ENCODE measurements at places on chromosomes 13 and 19.

DNA sequence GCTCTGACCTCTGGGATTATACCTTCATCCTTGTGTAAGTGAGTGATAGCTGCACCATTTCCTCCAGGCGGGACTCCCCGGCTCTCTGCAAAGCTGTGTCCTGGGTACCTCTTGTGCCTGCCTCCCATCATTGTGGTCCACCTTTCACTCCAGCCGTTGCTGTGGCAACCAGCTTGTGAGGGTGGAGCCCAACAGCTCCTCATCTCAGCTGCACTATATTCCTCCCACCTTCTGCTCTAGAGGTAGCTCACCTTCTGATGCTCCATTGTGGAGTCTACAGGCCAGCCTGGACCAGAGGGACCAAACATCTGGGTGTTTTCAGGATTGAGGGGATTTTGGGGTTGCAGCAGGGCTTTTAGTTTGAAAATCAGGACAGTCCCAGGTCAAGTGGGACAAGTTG, 708.2 kb downstream of the UQCRFS1 start:
- no peak for DNase-seq

DNA sequence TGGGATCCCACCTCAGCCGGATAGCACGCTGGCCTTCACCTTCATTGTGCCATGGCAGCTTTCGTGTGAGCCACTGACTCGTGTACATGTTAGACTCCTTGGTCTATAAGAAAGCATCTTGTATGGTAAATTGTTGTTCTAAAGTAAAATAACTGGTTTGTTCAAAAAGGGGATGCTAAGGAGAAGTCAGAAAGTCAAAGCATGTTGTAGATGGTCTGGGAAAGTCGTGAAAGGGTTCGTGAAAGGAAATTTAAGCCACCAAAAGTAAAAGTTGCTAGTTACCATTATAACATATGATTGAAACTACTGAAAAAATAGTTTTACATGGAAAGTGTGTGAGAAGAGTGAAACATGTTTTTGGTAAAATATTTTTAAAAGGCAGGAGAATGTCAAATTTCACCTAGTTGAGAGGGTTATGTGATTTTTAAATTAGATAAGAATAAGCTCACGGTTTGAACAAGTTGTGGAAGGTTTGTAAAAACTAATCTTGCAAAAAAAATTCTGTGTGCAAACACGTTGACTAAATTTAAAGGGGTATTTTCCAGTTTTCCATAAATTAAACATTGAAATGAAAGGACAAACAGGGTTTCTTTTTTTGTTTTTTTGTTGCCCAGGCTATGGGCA, 23.4 kb downstream of the DPRX start:
- DNase-seq: no peak

GRCh38 chr13:54241719-54242118, 1213.1 kb downstream of the OLFM4 start:
- no peak for DNase-seq

- no peak for DNase-seq
These were observed 63.5 kb downstream of the ALOX5AP start for GRCh38 chr13:30798776-30799355.

- DNase-seq: no peak
These were observed 1.7 kb downstream of the PDX1 start for GRCh38 chr13:27921421-27921960.

- no peak for DNase-seq
These were observed 627 bp downstream of the LIN7B start for GRCh38 chr19:49114630-49115363.

DNA sequence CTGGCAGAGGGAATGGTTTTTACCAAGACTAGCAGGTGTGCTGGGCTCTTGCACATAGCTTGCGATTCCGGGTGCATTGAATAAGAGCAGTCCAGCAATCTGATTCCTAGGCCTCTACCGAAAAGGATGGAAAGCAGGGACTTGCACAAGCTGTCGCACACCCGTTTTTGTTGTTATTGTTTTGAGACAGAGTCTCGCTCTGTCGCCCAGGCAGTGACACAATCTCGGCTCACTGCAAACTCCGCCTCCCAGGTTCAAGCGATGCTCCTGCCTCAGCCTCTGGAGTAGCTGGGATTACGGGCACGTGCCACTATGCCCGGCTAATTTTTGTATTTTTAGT, 5.5 kb downstream of the EBI3 start:
- DNase-seq: no peak

GRCh38 chr19:30049226-30049625, 107.2 kb downstream of the URI1 start:
- no peak for DNase-seq

- no peak for DNase-seq
These were observed at the start of gene ERFL for GRCh38 chr19:41928221-41928683. ERFL (minus strand) TSS chr19:41928449; CDS start chr19:41912919, 15,530 bp downstream.

DNA sequence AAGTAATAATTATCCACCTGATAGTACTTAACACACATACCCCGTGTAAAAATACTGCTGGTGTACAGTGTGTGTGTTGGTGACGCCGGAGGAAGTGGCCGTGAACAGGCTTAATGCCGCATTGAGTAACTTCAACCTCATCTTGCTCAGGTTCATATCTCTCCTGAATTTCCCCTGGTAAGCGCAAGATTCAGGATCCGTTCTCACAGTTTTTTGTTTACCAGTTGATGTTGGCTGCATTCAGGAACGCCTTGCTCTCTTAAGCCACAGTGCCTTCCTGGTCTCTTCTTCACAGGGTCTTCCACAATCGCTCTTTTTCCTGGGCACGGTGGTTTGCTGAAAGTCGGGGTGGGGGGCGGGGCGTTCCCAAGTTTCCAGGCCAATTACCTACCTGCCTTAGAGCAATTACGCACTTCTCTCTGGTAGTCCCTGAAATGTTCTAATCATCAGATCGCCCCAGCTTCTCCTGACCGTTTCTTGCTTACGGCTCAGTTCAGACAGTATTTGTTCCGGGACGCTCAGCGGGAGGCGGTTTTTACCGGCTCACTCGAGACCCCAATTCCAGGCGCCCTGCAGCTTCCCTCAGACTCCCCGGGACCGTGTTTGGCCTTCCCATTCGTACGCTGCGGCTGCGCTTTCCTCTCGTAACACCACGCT, 706 bp upstream of the DNAJC3 start:
- DNase-seq: peak; percentile 92

DNA sequence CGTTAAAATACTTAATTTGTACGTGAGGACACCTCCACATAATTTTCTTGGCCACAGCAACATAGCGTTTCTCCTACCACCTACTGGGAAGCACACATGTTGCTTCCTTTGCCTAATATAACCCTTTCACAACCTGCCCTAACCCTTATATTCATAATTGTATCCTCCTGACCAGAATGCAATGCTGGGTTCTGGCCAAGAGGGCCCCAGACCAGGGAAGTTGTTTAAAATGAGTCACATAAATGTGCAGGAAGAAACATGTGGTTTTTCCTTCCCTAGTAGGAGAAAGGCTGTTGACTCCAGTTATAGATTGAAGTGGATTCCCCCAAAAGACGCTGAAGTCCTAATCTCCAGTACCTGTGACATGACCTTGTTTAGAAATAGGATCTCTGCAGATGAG, 187.3 kb downstream of the NUFIP1 start:
- no peak for DNase-seq

GRCh38 chr19:49437231-49437630, 4.1 kb downstream of the SLC17A7 start:
- DNase-seq: no peak

DNA sequence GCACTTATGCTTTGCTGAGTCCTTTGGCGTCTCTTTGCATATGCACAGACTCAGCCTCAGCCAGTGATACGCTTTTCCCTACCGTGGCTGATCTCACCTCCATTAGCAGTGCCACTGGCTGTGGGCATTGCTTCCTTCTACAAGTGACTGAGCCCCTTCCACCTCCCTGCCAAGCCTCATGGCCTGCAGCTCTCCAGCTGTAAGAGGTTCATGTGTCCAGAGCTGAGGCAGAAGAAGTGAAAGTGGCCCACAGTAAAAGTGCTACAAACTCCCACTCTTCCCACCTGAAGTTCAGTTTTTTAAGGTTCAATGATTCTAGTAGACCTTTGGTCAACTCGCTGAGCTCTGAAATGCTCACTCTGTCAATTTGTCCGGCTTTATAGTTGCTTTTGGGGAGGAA, 44.7 kb downstream of the SMARCA4 start:
- DNase-seq: no peak

All from vagina (tissue), 2 donors.